ENCODE measurements at places on chromosomes 2 and 18.

DNA sequence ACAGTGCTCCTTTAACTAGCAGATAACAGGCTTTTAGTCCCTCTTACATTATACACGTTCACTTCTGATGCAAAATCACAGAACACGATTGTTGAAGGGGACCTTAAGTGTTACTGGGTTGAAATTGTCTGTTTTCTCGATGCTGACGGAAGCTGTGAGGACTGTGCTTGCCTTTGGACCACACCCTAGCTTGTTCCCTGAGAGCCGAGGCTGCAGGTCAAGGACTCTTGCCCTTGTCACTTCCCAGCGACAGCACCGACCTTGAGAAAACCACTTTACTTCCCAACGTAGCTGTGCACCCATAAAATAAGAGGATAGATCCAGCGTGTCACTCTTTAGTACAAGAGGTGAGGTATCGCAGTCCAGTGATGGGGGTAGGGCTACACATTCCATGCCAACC is 701.0 kb downstream of the DCDC2C start:
- DNase-seq, result no peak

DNA sequence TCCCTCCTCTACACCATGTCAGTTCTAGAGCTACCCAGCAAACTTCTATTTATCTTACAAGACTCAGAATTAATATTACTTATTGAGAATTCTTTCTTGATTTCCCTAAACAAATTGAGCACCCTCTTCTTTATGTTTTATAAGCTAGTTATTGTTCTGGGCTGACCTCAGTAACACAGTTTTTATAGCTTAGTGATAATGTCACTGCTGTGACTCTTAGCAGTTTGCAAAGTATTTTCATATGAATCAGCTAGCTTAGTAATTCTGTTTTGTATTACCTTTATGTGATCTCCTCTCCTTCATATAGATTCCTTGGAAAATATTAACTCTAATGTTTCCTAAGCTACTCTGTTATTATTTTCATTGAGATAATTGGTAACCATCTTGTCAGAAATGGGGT is 114.9 kb downstream of the PMS1 start:
- DNase-seq, result no peak

DNA sequence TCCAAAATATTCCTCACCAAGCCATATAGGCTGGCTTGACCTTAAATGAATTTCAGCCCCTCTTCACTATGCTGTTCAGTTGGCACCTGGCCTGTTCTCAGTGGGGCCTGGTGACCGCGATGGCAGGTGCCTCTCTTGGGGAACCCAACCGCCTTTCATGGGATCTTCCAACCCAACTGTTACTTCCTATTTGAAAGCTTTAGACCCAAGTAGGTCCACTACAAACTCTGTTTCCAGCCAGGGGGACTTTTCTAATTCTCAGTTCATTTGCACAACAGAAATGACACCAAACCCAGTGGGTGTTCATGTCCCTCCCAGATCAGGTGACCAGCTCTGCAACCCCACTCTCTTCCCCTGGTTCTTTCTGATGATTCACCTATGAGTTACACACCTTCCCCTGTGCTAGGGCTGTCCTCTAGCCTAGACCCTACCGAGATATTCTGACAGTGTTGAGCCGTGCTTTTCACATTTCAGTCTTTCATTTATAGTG is 35.6 kb upstream of the NDUFV2 start:
- peak; percentile 37 for DNase-seq

GRCh38 chr18:24827501-24827900 is 367.1 kb downstream of the HRH4 start:
- no peak for DNase-seq

- DNase-seq, result no peak
Measured at GRCh38 chr2:212908031-212908430, 243.4 kb downstream of the IKZF2 start.

GRCh38 chr2:6011921-6012320 is 319.7 kb downstream of the SOX11 start:
- no peak for DNase-seq

- DNase-seq, result peak; percentile 37
Measured at GRCh38 chr2:218271865-218272530, 1.7 kb downstream of the PNKD start.

- peak; percentile 75 for DNase-seq
Measured at GRCh38 chr2:39851651-39852110, 72.6 kb upstream of the THUMPD2 start.

DNA sequence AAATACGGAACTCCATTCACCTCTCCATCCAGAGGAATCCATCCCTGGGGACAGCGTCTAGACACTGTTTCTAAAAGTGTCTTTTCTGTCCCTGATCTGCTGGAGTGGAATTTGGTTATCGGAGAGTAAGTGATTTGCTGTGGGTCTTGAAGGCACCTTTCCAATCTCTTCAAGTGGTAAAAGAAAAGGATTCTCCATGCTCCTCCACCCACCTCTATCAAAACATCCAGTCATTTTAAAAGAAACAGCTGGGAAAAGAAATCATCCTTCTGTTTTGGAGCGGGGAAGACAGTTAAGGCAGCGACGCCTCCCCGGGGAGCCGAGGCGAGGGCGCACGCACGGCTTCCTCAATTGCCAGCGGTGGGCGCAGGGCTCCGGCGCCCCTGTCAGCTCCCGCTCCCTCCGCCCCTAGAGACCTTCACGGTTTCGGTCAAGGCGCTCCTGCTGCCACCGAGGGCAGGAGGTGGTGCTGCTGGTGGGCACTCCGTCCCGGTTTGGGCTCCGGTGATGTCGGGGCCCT is 547 bp downstream of the SLC35F5 start:
- peak; percentile 82 for DNase-seq

DNA sequence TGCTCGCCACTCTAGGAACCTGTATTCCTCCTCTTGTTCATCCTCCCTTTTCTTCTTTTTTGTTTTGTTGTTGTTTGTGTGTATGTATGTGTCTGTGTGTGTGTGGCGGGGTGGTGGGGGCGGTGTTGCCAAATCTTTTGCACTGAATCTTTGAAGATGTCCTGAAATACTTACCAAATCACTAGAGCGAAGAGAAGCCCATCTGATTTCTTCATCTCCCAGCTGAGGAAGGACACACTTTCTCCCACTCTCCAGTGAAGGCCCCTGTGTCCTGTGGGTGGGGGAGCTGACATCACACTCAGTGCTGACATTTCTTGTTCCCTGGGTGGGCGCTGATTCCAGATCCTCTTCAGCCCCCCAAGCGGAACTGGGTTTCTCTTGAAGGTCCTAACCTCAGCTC is 74.5 kb downstream of the NEDD4L start:
- no peak for DNase-seq

All from NAMALWA (cell line).